ENCODE measurements at places on chromosomes 2 and 18. TPM values are rescaled to one million over a fixed set of nuclear protein-coding genes. Genes with fewer than 3 reads are reported as not detected.
A peak's percentile ranks its signal among the peaks of the same experiment; 100 is the strongest.

DNA sequence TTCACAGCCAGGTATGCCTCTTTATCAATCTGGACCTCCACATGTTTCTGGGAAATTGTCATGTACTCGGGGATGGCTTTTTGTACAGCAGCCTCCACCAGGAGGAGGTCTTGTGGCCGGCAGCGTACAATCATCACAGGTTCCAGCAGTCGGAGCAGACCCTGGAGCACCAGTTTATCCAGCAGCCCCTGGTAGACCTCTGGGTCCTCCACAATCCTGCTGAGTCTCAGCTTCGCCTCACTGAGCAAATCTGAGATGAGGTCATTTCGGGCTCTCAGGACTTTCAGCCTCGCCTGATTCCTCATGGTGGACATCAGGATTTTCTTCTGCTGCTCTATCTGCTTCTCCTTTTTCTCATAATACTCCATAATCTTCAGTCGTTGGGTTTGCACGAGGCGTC lies 32.8 kb downstream of the TMEM247 start:
- H3K4me1 ChIP-seq = no peaks in the 10 kb centered on the region
- no peak overlapping the region for H3K27ac ChIP-seq
- no peaks in the 10 kb centered on the region for H3K27me3 ChIP-seq
- no peak overlapping the region for H3K4me3 ChIP-seq

- peaks cover 11% of the 10 kb centered on the region for H3K4me1 ChIP-seq
- no peaks in the 10 kb centered on the region for H3K36me3 ChIP-seq
- no peak overlapping the region for H3K4me3 ChIP-seq
- H3K27ac ChIP-seq = peak overlapping the region; percentile 96
- DNase-seq = no peak
Measured at GRCh38 chr2:197306696-197307040, 3.9 kb downstream of the ANKRD44 start.

GRCh38 chr18:80105369-80106167 lies 3.5 kb upstream of the ADNP2 start:
- H3K27me3 ChIP-seq = no peaks in the 10 kb centered on the region
- no peaks in the 10 kb centered on the region for H3K36me3 ChIP-seq
- DNase-seq = no peak
- H3K27ac ChIP-seq = no peak overlapping the region

- H3K36me3 ChIP-seq = no peaks in the 10 kb centered on the region
- DNase-seq = no peak
- H3K27ac ChIP-seq = no peak overlapping the region
Measured at GRCh38 chr2:105617631-105618350, 126.9 kb upstream of the NCK2 start.

- no peaks in the 10 kb centered on the region for H3K36me3 ChIP-seq
- no peak overlapping the region for H3K27ac ChIP-seq
Measured at GRCh38 chr2:238632181-238633060, 205.7 kb downstream of the ASB1 start.

DNA sequence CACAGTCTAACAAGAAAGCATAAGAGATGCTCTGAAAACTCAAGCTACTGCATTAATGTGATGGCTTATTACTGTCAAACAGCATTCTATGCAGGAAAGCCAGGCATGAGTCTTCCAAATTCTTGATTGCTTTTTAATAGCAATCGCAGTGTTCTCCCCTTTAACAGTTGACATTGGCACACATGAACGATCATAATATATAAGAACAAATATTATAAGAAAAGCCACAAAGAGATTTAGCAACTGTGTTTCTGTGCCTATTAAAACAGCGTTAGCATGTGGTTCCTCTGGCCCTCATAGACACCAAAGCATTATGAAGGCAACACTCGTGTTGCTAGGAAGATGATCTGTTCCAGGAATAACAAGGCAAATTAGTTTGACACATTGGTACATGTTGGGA lies 245.0 kb downstream of the ACKR3 start:
- H3K4me1 ChIP-seq = no peaks in the 10 kb centered on the region
- no peaks in the 10 kb centered on the region for H3K27me3 ChIP-seq
- no peak overlapping the region for H3K27ac ChIP-seq
- H3K36me3 ChIP-seq = no peaks in the 10 kb centered on the region
- H3K4me3 ChIP-seq = no peak overlapping the region

Gene GCG
- total RNA-seq = not detected

Gene CTLA4
- 0.70 TPM for total RNA-seq

- no peaks in the 10 kb centered on the region for H3K4me1 ChIP-seq
- no peak overlapping the region for H3K4me3 ChIP-seq
- DNase-seq = no peak
Measured at GRCh38 chr2:239459056-239459455, 58.2 kb upstream of the HDAC4 start.

Gene GALM
- 12.8 TPM for total RNA-seq

DNA sequence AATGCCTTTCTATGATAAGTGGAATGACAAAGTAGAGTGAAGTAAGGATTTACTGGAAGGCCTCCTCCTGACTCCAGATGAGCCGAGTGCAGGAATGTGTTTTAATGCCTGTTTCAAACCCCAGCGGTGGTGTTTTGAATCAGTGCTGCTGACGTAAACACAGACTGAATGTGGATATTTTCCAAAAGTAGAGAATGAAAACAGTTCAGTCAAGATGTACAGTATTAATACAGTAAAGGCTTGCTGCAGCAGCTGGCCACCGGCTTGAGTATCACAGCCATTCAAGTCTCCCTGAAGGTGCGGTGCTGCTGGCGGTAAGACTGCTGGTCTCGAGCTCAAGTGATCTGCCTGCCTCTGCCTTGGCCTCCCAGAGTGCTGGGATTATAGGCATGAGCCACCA lies 46.7 kb downstream of the ARHGAP28 start:
- no peaks in the 10 kb centered on the region for H3K27me3 ChIP-seq
- no peaks in the 10 kb centered on the region for H3K36me3 ChIP-seq
- H3K4me1 ChIP-seq = no peaks in the 10 kb centered on the region
- H3K27ac ChIP-seq = no peak overlapping the region
- no peak for DNase-seq

Gene AOX1
- 32.4 TPM for total RNA-seq

DNA sequence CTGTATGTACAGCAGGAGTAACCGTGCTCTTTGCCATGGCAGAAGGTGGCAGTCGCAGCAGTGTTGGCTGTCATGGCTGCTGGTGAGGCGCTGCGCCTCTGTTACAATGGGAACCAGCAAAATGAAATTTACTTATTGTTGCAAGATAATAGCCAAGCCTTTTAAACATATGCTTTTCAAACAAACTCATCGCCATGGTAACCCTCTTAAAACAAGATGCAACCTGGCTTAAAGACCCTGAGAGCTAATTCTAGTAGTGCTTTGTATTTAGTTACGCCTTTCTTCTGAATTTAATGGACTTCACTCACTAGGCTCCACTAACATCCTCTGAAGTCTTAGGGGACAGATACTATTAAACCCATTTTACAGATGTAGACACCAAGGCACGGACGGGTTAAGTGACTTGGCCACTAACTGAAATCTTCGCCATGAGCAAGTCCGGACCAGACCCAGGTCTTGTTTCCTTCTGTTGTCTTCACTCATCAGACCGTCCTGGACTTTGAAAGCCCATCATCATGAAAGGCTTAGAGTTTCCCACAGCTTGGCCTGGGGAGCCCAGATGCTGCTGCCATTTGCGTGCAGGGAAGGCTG lies 111.6 kb upstream of the ODC1 start:
- H3K27me3 ChIP-seq = no peaks in the 10 kb centered on the region
- H3K4me3 ChIP-seq = no peak overlapping the region
- DNase-seq = no peak
- H3K27ac ChIP-seq = no peak overlapping the region
- no peaks in the 10 kb centered on the region for H3K36me3 ChIP-seq

Gene CPO
- total RNA-seq = 0.20 TPM

Gene VSNL1
- 1.6 TPM for total RNA-seq

DNA sequence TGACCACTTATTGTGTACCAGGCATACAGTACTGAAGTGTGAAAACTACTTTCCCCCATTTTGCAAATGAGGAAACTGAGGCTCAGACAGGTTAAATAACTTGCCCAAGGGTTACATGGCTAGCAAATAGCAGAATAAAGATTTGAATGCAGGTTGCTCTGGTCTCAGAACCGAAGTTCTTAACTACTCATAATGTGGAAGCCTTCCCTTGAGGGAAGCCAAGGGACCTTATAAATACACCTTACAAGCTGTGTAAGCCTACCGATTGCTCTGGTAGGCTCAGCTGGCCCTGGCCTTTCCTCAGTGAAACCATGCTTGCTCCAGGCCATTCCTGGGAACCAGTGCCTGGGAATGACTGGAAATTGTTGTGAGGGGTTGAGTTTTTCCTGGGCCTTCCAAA lies 114.6 kb upstream of the CDCA7 start:
- no peaks in the 10 kb centered on the region for H3K4me1 ChIP-seq
- H3K4me3 ChIP-seq = no peak overlapping the region
- DNase-seq = no peak

Gene MAP3K19
- 2.1 TPM for total RNA-seq

Gene SKOR2
- total RNA-seq = not detected

Gene TTR
- not detected for total RNA-seq

Gene BMP10
- not detected for total RNA-seq

DNA sequence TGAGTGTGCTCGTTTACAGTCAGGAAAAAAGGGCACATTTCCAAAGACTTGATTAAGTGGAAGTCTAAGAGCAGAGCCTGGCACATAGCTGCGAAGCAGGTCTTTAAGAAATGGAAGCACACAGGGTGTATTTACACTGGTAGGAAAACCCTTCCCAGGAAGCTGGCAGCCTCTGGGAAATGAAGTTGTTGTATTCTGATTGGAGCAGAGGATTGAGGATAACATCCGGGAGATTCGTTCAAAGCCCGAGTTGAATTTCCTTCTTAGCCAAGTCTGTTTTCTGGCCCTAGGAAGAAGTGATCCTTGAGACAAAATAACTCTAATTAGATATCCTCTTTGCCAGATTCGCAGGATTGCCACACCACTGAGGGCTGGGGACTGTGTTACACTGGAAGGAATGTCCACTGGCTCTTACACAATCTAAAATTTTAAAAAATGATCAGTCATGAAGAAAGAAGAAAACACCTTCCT lies 75.9 kb downstream of the ITGB1BP1 start:
- DNase-seq = peak; percentile 44
- H3K27ac ChIP-seq = peak overlapping the region; percentile 64
- H3K4me1 ChIP-seq = peaks cover 16% of the 10 kb centered on the region
- H3K36me3 ChIP-seq = no peaks in the 10 kb centered on the region
- H3K27me3 ChIP-seq = no peaks in the 10 kb centered on the region
- no peak overlapping the region for H3K4me3 ChIP-seq

GRCh38 chr2:140506606-140507005 lies 1624.2 kb downstream of the LRP1B start:
- H3K4me1 ChIP-seq = no peaks in the 10 kb centered on the region
- H3K27me3 ChIP-seq = no peaks in the 10 kb centered on the region
- H3K27ac ChIP-seq = no peak overlapping the region
- no peak overlapping the region for H3K4me3 ChIP-seq
- DNase-seq = no peak

- peak overlapping the region; percentile 29 for H3K27ac ChIP-seq
- no peak overlapping the region for H3K4me3 ChIP-seq
- DNase-seq = no peak
- H3K27me3 ChIP-seq = no peaks in the 10 kb centered on the region
- H3K4me1 ChIP-seq = peaks cover 7% of the 10 kb centered on the region
Measured at GRCh38 chr18:42113529-42114191, 158.6 kb downstream of the PIK3C3 start.

- no peak overlapping the region for H3K4me3 ChIP-seq
- H3K27me3 ChIP-seq = no peaks in the 10 kb centered on the region
- H3K27ac ChIP-seq = no peak overlapping the region
Measured at GRCh38 chr18:12431561-12431960, 23.8 kb downstream of the PRELID3A start.

DNA sequence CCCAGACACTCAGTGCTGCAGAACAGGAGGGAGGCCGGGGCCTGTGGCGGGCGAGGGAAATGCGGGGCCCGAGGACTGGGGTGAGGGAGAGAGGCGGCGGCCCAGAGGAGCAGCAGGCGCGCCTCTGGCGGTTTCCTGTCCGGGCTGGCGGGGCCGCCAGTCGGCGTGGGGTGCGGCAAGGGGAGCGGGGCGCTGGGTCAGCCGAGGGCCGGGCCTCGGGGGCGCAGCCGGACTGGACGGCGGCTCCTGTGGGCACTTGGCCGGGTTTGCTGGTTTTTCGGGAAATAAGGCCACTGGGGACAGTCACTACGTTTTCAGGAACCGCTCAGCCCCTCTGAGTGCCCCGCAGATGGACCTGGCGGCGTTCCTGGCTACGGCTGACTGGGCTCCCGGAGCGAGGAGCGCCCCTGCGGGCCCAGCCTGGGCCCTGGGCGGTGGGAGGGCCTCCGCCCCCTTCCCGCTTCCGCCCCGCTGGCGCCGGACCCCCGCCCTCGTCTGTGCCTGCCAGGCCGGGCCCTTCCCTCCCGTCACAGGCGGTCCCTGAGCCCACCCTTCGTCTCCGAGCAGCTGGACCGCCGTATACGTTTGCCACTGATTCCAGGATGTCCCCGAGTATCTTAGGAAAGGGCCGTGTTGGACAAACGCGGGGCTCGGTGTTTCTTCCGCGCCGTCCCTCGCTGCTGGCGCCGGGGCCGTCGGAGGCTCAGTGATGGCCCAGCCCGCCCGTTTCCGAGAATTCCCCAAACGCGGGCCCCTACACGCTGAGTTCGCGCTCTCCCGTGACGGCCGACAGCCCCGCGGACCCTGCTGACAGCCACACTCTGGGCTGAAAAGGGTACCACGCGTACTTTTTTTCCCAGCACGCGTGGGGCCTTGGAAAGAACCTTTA lies 84.6 kb downstream of the FAM210A start:
- peaks cover 26% of the 10 kb centered on the region for H3K27me3 ChIP-seq
- peak overlapping the region; percentile 25 for H3K4me3 ChIP-seq
- peaks cover 15% of the 10 kb centered on the region for H3K4me1 ChIP-seq
- peak; percentile 70 for DNase-seq
- no peaks in the 10 kb centered on the region for H3K36me3 ChIP-seq

DNA sequence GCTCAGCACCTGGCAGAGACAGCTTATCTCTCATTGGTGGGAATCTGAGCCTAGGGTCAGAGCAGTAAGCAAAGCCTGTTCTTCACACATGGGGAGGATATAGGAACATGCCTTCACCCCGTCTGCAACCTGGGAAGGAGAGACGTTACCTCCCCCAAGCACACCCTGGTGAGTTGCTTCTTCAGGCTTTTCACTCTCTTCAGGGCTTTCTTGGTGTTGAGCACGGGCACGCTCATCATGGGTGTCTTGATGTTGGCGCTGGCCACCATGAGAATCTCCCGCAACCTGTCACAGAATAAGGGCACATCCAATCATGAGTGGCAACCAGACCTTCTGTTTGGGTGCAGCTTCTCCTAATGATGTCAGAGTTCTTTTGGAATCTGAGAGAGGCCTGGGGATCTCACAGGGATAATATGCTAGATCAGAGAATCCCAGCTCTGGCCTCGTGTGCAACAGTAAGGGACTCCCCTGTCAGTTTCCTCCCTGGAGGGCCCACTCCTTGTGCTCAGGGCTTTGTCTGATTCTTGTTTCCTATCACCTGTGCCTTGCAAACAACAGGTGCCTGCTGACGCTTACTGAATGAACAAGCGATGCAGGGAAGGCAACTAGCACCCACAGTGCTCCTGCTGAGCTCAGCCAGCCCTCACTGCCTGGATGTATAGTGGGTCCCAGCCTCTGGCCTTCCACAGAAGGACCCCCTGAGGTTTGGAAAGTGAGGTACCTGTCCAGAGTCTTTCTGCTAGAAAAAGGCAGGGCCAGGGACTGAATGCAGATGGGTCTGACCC lies 66.3 kb downstream of the POLR1A start:
- no peaks in the 10 kb centered on the region for H3K27me3 ChIP-seq
- no peak for DNase-seq
- no peaks in the 10 kb centered on the region for H3K36me3 ChIP-seq
- H3K4me1 ChIP-seq = peaks cover 48% of the 10 kb centered on the region
- H3K4me3 ChIP-seq = no peak overlapping the region
- peak overlapping the region; percentile 90 for H3K27ac ChIP-seq

Data from left lung (tissue), 14 donors.